ENCODE measurements at places on chromosomes 6 and 20.

DNA sequence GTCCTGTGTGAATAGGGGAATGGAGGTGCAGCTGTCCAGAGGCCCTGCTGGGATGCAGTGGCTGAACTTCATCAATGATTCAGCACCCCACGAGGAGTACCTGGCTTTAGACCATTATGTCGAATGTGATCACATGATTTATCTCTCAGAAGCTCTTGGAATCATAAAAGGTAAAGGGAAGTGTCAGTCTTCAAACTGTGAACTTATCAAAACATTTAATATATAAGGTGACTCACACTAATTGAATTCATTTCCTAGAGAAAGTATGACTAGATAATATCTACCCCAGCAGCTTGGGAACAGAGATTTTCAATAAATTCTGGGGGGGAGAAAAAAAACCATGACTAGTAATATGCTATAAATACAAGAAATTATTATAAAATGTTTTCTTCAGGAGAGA lies 29.5 kb downstream of the ALDH8A1 start:
- peak; percentile 16 for DNase-seq

- DNase-seq, result no peak
These were observed 133.2 kb upstream of the PTPN1 start for GRCh38 chr20:50376888-50377459.

GRCh38 chr20:47150403-47151152 lies 205.9 kb downstream of the ZMYND8 start:
- DNase-seq, result peak; percentile 81

- DNase-seq, result peak; percentile 77
These were observed 12.8 kb downstream of the STK4 start for GRCh38 chr20:44979090-44979621.

DNA sequence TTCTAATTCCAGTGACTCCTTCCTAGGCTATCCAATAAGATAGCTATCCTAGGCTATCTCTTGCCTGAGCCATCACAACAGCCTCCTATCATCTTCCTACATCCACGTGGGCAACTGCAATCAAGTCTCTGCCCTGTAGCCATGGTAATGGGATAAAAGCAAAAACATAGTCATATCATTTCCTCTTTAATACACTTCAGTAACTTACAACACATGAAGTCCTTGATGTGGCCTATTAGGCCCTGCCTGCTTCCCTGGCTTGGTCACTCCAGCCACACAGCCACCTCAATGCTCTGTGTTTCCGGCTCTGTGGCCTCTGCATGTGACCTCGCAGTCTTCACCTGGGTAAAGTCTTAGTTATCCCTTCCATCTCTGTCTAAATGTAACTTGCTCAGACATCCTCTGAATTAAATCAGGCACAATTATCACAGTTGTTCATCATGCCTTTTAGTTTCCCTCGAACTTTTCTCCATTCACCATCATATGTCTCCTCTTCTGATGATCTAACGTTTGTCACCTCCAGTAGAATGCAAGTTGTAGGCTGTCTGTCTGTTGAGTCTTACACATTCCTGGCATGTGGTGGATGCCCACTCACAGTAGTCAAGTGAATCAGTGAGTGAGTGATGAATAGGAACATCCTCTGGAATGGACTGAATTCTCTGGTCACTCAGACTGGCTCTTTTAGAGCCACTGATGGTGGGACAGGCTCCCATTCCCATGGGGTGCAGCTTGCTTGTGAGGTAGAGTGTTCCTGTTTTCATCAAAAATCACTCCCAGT lies 229.4 kb downstream of the TBC1D7 start:
- peak; percentile 26 for DNase-seq

GRCh38 chr6:19463250-19463649 lies 373.9 kb upstream of the ID4 start:
- DNase-seq, result no peak

- peak; percentile 94 for DNase-seq
These were observed 57.0 kb upstream of the PREP start for GRCh38 chr6:105459864-105460263.

DNA sequence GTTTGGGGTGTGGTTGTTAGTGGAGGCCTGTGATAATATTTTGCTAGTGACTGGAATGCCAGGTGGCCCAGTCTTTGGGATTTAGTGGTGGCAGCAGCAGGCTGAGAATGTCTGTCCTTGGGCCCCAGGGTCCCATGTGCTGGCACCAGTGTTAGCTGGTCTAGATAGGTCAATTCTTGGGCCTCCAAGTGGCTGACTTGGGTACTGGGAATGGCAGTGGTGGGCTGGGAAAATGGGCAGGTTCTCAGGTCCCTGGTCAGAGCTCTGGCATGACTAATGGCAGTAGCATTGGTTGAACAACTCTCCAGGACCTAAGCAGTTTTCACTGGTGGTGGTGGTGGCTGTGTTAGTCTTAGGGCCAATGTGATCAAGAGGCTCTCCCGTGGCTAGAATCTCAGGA lies 50.3 kb downstream of the OLIG3 start:
- DNase-seq, result no peak

DNA sequence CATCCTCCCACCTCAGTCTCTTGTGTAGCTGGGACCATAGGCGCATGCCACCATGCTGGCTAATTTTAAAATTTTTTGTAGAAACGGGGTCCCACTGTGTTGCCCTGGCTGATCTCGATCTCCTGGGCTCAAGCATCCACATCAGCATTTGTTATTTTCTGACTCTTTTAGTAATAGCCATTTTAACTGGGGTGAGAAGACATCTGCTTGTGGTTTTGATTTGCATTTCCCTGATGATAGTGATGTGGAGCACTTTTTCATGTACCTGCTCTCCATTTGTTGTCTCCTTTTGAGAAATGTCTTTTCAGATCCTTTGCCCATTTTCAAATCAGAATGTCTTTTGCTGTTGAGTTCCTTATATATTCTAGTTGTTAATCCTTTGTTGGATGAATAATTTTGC lies 22.2 kb upstream of the TULP4 start:
- no peak for DNase-seq

DNA sequence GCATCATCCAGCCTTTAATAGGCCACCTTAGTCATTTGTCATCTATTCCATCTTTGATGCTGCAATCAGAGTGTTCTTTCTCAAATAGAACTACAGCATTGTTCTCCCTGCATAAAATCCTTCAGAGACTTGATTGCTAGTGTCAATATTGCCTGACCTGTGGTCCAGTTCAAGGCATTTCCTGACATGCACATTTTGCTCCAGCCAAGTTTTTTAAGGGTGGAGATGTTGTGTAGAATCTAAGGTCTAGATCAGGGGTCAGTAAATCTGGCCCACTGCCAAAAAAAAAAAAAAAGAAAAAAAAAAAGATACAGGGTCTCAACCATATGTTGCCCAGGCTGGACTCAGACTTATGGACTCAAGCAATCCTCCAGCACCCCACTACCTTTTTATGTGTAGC lies 354.4 kb downstream of the FRK start:
- DNase-seq, result no peak

- DNase-seq, result no peak
These were observed 15.8 kb upstream of the FOXC1 start for GRCh38 chr6:1593958-1594314.

- peak; percentile 48 for DNase-seq
These were observed 66.5 kb downstream of the PSMG4 start for GRCh38 chr6:3325210-3325609.

DNA sequence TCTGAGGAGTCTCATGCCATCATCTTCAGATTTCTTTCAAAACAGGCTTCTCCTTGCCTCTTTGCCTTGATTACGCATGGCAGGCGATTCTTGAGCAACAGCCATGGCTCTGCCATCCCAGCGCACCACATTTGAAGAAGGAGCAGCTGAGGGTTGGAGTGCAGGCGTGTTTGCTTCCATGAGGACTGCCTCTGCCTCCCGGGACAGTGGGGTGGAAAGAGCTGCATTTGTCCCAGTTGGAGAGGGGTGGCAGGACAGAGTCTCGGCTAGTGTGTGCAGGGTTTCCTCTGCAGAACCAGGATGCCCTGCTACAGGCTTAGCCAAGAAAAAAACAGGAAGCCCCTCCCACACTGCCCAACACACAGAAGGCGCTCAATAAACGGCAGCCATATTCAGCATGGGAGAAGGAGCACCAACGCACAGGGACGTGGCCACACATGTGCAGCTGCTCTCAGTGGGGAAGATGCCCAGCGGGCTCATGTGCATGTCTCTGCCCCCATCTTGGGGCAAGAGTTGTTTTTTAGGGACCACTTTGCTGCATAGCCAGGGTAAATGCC lies 36.6 kb downstream of the IRF4 start:
- no peak for DNase-seq

DNA sequence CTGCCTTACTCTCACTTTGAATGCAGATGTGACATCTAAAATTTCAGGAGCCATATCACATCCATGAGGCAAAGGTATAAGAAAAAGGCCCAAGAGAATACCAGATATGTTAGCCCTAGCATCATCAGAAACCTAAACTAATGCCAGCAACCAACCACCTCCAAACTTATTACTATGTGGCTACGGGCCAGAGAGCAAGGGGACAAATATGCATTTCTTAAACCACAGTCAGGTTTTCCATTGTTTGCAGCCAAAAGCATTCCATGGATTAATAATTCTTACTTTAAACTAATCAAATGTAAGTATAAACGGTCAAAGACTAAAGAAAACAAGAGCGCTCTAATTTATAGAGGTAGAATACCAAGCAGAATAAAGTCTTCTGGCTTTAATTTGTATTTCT lies 84.7 kb downstream of the TASP1 start:
- DNase-seq, result peak; percentile 44

DNA sequence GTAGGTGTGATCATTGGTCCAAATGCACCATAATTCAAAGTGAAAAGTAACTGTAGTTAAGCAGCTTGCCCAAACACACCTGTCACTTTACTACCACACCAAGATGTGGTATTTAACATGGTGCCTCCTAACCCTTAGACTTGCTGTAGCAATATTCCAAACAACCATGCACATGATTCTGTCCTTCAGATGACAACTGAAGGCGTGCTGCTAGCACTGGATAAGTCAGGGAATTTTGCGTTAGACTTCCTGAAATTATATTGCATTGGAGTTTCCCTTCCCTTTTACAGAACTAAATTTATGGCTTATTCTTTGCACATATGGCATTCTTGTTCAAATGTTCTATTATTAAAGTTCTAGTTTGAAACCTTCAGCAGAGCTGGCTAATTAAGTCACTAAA lies 106.2 kb downstream of the ARHGAP18 start:
- DNase-seq, result no peak

- no peak for DNase-seq
These were observed 933 bp upstream of the ADGRB3 start for GRCh38 chr6:68633972-68634725.
